SK-MEL-5 (cell line): ENCODE measurements at places on chromosomes 7 and 10. TPM values are rescaled to one million over a fixed set of nuclear protein-coding genes. Genes with fewer than 3 reads are reported as not detected.

Gene OPN4
- total RNA-seq: not detected in 2 replicates

Gene AGR2
- not detected in 2 replicates for total RNA-seq

Gene PRLHR
- not detected in 2 replicates for total RNA-seq

Gene OR2A1
- total RNA-seq: not detected in 2 replicates

Gene GDF2
- total RNA-seq: not detected in 2 replicates

Gene APBB1IP
- total RNA-seq: not detected in 2 replicates

Gene ASZ1
- total RNA-seq: 1.0 and 1.3 TPM in 2 replicates

Gene OR6B1
- total RNA-seq: not detected in 2 replicates

Gene SLC26A4
- 16.7 and 17.9 TPM in 2 replicates for total RNA-seq

Gene CAMK2B
- total RNA-seq: 0.13 and 0.37 TPM in 2 replicates

Gene AS3MT
- 0.13 and 0.21 TPM in 2 replicates for total RNA-seq

Gene MCM7
- total RNA-seq: 163 and 176 TPM in 2 replicates

Gene HOXA11
- total RNA-seq: 0.08 and 0.16 TPM in 2 replicates

Gene TMEM196
- total RNA-seq: not detected in 2 replicates

Gene GPC2
- 3.2 and 4.7 TPM in 2 replicates for total RNA-seq

Gene ARMS2
- not detected in 2 replicates for total RNA-seq

Gene PPP1R3C
- total RNA-seq: 12.2 and 13.2 TPM in 2 replicates

Gene PRKCQ
- not detected in 2 replicates for total RNA-seq

Gene HMX3
- total RNA-seq: 0.32 and 1.6 TPM in 2 replicates

Gene ZNF804B
- not detected in 2 replicates for total RNA-seq

Gene CTAGE6
- total RNA-seq: not detected in 2 replicates

Gene ADRA2A
- 0.24 and 0.53 TPM in 2 replicates for total RNA-seq

Gene GHRHR
- total RNA-seq: not detected in 2 replicates

Gene OR2A12
- total RNA-seq: not detected in 2 replicates

Gene SLC25A40
- total RNA-seq: 19.3 and 19.9 TPM in 2 replicates

Gene CYP2W1
- total RNA-seq: not detected in 2 replicates

Gene SKAP2
- 37.1 and 41.8 TPM in 2 replicates for total RNA-seq

Gene CADPS2
- total RNA-seq: 38.5 and 40.8 TPM in 2 replicates

Gene CLCN1
- total RNA-seq: not detected in 2 replicates
